Psoas muscle (tissue), 8 donors: ENCODE measurements at places on chromosomes 7 and 10. TPM values are rescaled to one million over a fixed set of nuclear protein-coding genes. Genes with fewer than 3 reads are reported as not detected.

DNA sequence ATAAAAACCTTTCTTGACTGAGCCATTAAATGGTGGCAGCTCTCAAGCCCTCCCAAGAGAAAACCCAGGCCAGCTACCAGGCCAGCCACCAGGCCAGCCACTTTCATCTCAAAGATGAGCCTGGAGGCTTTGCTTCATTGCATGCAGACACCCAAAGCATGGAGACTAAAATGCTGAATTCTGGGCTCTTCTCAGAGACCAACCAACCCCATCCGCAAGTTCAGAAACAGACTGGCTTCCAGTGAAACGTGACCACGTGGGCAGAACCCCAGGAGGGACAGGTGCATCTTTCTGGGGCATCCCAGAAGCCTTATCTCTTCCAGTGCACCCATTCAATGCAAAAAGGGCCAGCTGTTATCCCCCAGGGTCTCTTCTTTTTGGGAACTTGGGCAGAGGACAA is 20.9 kb downstream of the CHST15 start:
- no peak overlapping the region for H3K4me3 ChIP-seq
- no peaks in the 10 kb centered on the region for H3K36me3 ChIP-seq
- H3K27me3 ChIP-seq = no peaks in the 10 kb centered on the region
- H3K4me1 ChIP-seq = no peaks in the 10 kb centered on the region

GRCh38 chr10:62043421-62044021 is 142.0 kb downstream of the ARID5B start:
- H3K4me1 ChIP-seq = peaks cover 42% of the 10 kb centered on the region
- no peak overlapping the region for H3K4me3 ChIP-seq
- DNase-seq = no peak
- no peaks in the 10 kb centered on the region for H3K36me3 ChIP-seq
- H3K27ac ChIP-seq = peak overlapping the region; percentile 43

DNA sequence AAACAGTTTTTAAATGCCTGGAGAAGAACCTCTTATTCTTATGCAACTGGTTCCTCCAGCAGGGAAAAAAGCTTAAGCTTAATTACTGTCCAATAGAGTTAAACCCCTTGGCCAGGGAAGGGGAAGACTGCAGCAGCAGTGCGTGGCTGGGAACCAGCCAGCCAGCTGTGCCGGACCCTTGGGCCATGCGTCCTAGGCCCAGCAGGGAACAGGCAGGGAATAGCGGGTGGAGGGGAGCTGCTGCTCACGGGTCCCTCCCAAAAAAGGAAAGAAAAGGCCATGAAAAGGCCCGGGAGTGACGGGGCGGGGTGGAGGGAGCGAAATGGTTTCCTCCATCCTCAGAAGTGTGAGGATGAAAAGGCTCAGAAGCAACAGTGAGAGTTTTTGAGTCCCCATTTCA is 35.2 kb upstream of the HECW1 start:
- no peaks in the 10 kb centered on the region for H3K36me3 ChIP-seq
- H3K4me1 ChIP-seq = no peaks in the 10 kb centered on the region
- H3K27me3 ChIP-seq = no peaks in the 10 kb centered on the region
- H3K27ac ChIP-seq = no peak overlapping the region
- no peak for DNase-seq
- no peak overlapping the region for H3K4me3 ChIP-seq

GRCh38 chr10:94115725-94116124 is 122.0 kb downstream of the PLCE1 start:
- no peaks in the 10 kb centered on the region for H3K4me1 ChIP-seq
- H3K27ac ChIP-seq = no peak overlapping the region
- H3K4me3 ChIP-seq = no peak overlapping the region
- H3K27me3 ChIP-seq = no peaks in the 10 kb centered on the region

DNA sequence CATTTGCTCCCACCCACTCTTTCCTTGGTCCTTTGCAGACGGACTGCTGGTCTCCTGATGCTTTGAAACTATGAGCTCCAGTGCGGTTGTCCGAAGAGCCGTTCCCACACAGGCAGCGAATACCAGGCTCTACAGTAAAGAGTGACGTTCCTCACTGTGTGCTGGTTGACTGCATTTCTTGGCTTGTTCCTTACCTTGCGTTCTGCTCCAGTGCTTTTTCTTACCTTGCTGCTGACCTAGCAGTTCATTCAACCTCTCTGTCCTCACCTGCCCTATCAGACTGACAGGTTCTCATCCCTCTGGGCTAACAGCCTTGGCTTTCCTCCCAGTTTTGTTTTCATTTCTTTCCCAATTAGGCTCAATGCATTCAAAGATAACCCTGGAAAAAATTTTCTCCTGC is 214.8 kb downstream of the TMEM178B start:
- H3K36me3 ChIP-seq = no peaks in the 10 kb centered on the region
- H3K4me1 ChIP-seq = no peaks in the 10 kb centered on the region
- no peak overlapping the region for H3K27ac ChIP-seq
- no peak overlapping the region for H3K4me3 ChIP-seq

- H3K27ac ChIP-seq = no peak overlapping the region
- no peaks in the 10 kb centered on the region for H3K36me3 ChIP-seq
Measured at GRCh38 chr10:79392506-79393176, 45.4 kb downstream of the PPIF start.

DNA sequence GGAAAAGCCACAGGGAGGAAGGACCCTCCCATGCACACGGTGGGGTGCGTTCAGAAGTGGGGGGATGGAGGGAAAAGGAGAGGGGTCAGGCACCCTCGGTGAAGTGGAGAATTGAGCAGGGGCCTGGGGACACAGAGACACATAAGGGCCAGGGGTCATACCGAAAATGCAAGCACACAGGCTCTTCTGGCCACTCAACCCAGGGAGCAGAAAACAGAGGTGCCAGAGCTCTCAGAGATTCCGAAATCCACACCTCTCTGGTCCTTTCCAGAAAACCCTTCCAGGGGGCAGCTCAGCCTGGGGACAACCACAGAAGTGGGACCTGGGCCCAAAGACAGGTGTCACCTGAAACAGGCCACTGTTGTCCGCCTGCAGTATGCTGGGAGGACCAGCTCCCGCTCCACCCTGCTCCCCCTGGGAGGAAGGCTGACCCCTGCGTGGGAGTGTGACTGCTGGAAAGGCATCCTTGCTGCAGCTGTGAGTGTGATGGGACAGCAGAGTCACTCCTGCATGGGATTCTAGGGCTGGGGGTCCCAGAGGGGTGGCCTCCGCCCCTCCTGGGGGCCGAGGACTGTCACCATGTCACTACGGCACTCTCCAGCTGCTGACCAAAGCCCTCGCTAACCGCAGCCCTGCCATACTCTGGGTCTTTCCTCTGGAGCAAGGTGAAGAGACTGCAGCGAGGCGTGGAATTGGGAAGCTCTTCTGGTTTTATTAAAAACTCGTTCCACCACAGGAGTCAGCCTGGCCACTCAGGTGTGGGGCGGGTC is 63.1 kb downstream of the TMEM209 start:
- no peak for DNase-seq
- peak overlapping the region; percentile 55 for H3K4me3 ChIP-seq
- H3K4me1 ChIP-seq = no peaks in the 10 kb centered on the region
- H3K27me3 ChIP-seq = no peaks in the 10 kb centered on the region
- H3K36me3 ChIP-seq = no peaks in the 10 kb centered on the region

DNA sequence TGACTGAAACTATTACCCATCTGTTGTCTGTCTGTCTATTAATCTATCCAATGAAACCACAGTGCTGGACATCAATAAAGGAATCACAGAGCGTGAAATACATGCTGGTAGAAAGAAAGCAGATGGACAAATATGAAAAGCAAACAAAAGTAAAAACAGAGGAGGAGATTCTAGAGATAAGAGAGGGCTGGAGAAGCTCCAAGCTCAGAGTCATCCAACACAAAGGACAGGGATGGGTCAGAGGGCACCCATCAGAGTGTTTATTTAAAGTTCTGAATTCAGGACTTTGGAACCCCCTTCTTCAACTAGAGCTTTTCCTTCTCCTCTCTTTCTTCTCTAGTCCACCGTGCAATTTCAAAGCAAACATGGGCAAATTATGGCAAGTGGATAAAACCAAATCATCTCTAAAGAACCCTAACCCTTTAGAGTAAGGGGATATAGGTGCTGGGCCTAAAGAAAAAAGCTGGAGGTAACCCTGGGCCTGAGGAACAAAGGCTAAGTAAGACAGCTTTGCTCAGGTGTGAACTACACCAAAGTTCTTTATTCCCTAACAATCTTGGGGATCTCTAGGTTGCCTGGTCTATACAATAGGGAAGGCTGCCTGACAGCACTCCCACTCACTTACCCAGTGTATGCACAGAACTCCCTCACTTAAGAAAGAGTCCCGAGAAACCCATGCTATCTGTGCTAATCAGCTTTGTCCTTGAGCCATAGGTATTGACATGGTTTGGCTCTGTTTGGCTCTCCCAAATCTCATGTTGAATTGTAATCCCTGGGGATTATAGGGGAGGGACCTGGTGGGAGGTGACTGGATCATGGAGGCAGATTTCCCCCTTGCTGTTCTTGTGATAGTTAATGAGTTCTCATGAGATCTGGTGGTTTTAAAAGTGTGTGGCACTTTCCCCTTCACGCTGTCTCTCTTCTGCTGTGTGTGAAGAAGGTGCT is 97.0 kb downstream of the BAMBI start:
- H3K4me1 ChIP-seq = no peaks in the 10 kb centered on the region
- no peak for DNase-seq
- H3K4me3 ChIP-seq = no peak overlapping the region
- H3K36me3 ChIP-seq = no peaks in the 10 kb centered on the region
- H3K27me3 ChIP-seq = no peaks in the 10 kb centered on the region

DNA sequence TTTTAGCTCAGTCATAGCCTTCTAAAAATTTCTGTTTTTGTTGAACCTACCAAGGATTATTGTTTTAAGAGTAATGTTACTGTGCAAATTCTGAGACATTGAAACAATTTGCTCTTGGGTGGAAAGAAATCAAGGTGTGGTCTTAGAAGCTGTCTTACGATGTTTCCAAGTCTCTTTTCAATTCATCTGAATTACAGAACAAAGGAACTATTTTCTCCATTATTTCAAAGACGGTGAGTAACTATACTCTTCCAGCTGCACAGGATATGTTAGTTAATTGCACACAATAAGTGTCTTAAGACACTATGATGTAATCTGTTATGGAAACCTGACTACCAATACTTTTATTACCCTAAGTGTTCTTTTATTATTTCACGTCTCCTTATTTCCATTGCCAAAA is 106.8 kb upstream of the POM121L12 start:
- no peaks in the 10 kb centered on the region for H3K27me3 ChIP-seq
- no peak for DNase-seq
- no peaks in the 10 kb centered on the region for H3K36me3 ChIP-seq
- H3K27ac ChIP-seq = no peak overlapping the region
- no peak overlapping the region for H3K4me3 ChIP-seq
- H3K4me1 ChIP-seq = no peaks in the 10 kb centered on the region

DNA sequence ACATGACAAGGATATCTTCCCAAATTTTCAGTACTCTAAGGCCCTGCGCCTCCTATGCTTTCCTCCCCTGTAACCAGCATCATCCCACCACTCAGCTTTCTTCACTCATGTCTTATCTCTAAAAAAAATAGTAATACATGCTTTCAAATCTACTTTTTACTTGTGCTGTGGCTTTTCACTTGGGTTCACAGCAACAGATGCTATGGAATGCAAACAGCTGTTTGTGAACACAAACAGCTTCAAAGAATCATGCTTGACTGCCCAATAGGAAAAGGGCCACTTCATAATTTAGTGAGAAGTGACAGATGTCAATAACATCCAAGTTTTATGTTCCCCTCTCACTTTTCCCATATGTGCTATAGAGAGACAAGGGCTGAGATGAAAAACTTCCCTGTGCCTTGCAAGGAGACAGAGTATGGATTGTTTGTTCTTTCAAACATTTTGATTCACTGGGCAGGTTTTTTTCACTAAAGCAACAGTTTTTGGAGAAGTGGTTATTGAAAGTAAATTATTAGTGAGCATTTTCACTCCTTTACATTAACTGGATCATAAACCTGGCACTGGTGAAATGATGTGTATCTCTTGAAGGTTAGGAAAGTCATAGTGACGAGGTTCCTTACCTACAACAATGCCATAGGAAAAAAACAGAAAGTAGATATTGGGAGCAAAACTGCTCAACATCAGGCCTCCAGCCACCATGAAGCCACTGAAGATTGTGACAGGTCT is 37.3 kb downstream of the SLC16A9 start:
- H3K27ac ChIP-seq = no peak overlapping the region
- H3K27me3 ChIP-seq = no peaks in the 10 kb centered on the region
- DNase-seq = no peak

GRCh38 chr10:78763651-78764395 is 304.9 kb upstream of the ZMIZ1 start:
- H3K4me3 ChIP-seq = no peak overlapping the region
- H3K27ac ChIP-seq = no peak overlapping the region
- no peaks in the 10 kb centered on the region for H3K27me3 ChIP-seq
- no peaks in the 10 kb centered on the region for H3K4me1 ChIP-seq

GRCh38 chr10:86770412-86770960 is 14.1 kb downstream of the BMPR1A start:
- no peak for DNase-seq
- H3K27ac ChIP-seq = peak overlapping the region; percentile 12
- no peak overlapping the region for H3K4me3 ChIP-seq
- no peaks in the 10 kb centered on the region for H3K36me3 ChIP-seq
- peaks cover 80% of the 10 kb centered on the region for H3K4me1 ChIP-seq

DNA sequence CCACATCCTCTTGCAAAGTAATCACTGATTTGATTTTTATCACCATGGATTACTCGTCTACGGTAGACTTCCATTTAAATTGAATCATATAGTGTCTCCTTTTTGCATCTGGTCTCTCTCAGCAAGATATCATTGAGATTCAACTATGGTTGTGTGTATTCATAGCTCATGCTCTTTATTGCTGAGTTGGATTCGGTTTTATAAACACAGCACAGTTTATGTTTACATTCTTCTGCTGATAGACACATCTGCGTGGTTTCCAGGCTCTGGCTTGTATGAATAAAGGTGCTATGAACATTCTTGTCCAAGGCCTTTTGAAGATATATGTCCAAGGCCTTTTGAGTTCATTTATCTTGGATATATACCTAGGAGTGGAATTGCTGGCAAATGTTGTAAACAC is 356.5 kb upstream of the CELF2 start:
- DNase-seq = no peak
- H3K27me3 ChIP-seq = peaks cover 2% of the 10 kb centered on the region
- H3K27ac ChIP-seq = no peak overlapping the region
- no peak overlapping the region for H3K4me3 ChIP-seq
- H3K4me1 ChIP-seq = no peaks in the 10 kb centered on the region
- H3K36me3 ChIP-seq = no peaks in the 10 kb centered on the region

DNA sequence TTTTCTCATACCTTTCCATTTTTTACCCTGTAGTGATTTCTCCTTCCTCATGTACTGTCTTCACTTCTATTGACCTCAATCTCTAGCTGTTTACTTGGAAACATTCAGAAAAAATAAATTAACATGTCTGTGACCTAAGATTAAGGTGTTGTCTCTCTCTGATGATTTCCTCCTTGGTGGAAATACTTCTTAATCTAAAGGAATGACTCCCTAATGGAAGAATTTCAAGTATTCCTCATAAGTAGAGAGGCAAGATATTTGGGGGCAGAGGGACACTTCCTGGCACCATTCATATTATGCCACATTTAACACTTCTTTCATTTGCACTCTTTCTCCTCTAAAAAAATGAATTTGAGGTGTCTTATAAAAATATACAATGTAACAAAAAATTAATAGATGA is 202.8 kb downstream of the NEBL start:
- no peak overlapping the region for H3K4me3 ChIP-seq
- no peaks in the 10 kb centered on the region for H3K4me1 ChIP-seq
- no peaks in the 10 kb centered on the region for H3K36me3 ChIP-seq
- no peak overlapping the region for H3K27ac ChIP-seq
- DNase-seq = no peak
- H3K27me3 ChIP-seq = no peaks in the 10 kb centered on the region

AMPH gene
- 2.9 TPM for total RNA-seq

STK17A gene
- 39.8 TPM for total RNA-seq

HTR5A gene
- total RNA-seq = not detected

CYCS gene
- 329 TPM for total RNA-seq

VKORC1L1 gene
- total RNA-seq = 19.4 TPM

CPA4 gene
- total RNA-seq = 2.5 TPM

MSMB gene
- total RNA-seq = not detected

MYL10 gene
- total RNA-seq = not detected

FAM180A gene
- not detected for total RNA-seq

MYO1G gene
- 1.1 TPM for total RNA-seq
